ENCODE measurements at places on chromosomes 16 and 17. TPM values are rescaled to one million over a fixed set of nuclear protein-coding genes. Genes with fewer than 3 reads are reported as not detected.

DNA sequence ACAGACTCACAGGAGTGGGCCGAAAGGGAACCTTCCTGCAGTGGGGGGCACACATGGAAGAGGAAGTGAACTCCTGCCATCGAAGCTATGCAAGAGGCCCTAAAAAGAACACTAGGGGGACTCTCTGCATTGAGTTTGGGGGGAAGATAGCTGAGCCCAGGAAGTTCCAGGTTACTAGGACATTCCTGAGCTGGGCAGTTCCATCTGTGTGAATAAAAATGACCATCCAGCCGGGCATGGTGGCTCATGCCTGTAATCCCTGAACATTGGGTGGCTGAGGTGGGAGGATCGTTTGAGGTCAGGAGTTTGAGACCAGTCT, 211.8 kb downstream of the ZNF423 start:
- H3K36me3 ChIP-seq, result no peaks in the 10 kb centered on the region
- H3K4me3 ChIP-seq, result no peak overlapping the region
- H3K27ac ChIP-seq, result no peak overlapping the region
- no peak for DNase-seq

DNA sequence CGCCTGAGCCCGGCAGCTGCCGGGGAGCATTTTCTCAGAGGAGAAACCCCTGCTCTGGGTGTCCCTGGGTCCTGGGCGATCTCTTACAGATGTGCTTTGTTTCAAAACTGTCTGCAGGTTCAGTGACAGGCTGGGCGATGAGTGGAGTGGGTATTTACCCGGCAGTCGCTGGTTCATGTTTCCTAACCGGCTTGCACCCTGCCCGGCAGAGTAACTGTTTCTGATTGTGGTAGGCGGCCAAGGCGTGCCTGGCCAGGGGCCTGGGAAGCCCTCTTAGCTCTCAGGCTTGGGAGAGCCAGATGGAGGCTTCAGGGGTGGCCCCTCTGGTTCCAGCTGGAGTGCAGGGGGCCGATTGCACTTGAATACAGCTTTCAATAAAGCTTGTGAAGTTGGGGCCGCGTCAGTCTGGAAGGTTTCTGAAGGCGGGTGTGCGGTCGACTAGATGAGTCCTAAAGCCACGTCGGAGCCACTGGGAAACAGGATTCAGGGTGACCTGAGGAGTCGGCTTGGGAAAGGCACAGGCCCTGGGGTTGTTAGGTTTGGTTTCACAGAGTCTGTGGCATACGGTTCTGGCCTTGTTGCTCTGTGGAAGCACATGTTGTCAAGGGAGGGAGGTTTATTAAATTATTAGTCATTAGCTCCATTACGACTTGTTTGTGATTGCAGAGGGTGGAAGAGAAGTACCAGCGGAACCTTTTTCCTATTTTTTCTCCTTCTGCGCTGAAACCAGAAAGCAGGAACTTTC, 1.4 kb downstream of the BAIAP2 start:
- H3K27me3 ChIP-seq, result no peaks in the 10 kb centered on the region
- DNase-seq, result peak; percentile 51
- peak overlapping the region; percentile 71 for H3K27ac ChIP-seq
- peaks cover 83% of the 10 kb centered on the region for H3K4me1 ChIP-seq
- peak overlapping the region; percentile 62 for H3K4me3 ChIP-seq
- peaks cover 11% of the 10 kb centered on the region for H3K36me3 ChIP-seq

Gene PRRT2
- 3.2 TPM for total RNA-seq

GRCh38 chr16:47310792-47311211, 150.1 kb downstream of the ITFG1 start:
- H3K4me1 ChIP-seq, result no peaks in the 10 kb centered on the region
- H3K36me3 ChIP-seq, result peaks cover 8% of the 10 kb centered on the region
- no peaks in the 10 kb centered on the region for H3K27me3 ChIP-seq
- H3K27ac ChIP-seq, result no peak overlapping the region
- no peak overlapping the region for H3K4me3 ChIP-seq

Gene PIK3R6
- 2.5 TPM for total RNA-seq

Gene IL21R
- 6.0 TPM for total RNA-seq

Gene SARM1
- 14.1 TPM for total RNA-seq

Gene DRC3
- 13.4 TPM for total RNA-seq

DNA sequence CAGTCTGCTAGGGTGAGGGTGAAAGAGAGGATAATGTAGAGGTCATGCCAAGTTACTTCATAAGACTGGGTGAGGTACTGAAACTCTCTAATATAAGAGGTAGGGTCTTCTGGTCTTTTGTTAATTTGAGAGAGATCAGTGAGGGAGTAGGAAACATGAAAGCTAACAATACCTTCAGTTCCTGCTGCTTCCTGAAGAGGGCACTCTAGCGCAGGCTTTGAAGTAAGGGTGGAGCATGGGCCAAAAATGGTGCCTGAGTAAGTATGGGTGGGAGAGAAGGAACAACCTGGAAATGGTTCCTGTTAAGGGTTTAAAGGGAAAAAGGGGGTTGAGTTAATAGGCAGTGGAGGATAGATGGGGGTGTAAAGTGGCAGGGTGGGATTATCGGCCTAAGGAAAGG, 2449.5 kb downstream of the TP53TG3F start:
- no peak for DNase-seq
- H3K27me3 ChIP-seq, result no peaks in the 10 kb centered on the region
- no peak overlapping the region for H3K4me3 ChIP-seq
- H3K27ac ChIP-seq, result no peak overlapping the region
- no peaks in the 10 kb centered on the region for H3K4me1 ChIP-seq

- peaks cover 27% of the 10 kb centered on the region for H3K27me3 ChIP-seq
- H3K4me3 ChIP-seq, result no peak overlapping the region
- no peak overlapping the region for H3K27ac ChIP-seq
- H3K4me1 ChIP-seq, result no peaks in the 10 kb centered on the region
- no peaks in the 10 kb centered on the region for H3K36me3 ChIP-seq
- DNase-seq, result no peak
Measured at GRCh38 chr17:72110942-72111318, 9.9 kb upstream of the SOX9 start.

Gene KIF18B
- total RNA-seq, result 0.89 TPM

- H3K4me3 ChIP-seq, result no peak overlapping the region
- H3K4me1 ChIP-seq, result peaks cover 8% of the 10 kb centered on the region
- H3K36me3 ChIP-seq, result no peaks in the 10 kb centered on the region
- no peak for DNase-seq
- H3K27me3 ChIP-seq, result no peaks in the 10 kb centered on the region
Measured at GRCh38 chr17:1943436-1943831, 81.7 kb downstream of the RTN4RL1 start.

GRCh38 chr16:799111-799947, 1.2 kb downstream of the GNG13 start:
- no peaks in the 10 kb centered on the region for H3K36me3 ChIP-seq
- DNase-seq, result no peak
- no peak overlapping the region for H3K4me3 ChIP-seq
- H3K27ac ChIP-seq, result no peak overlapping the region
